Fibroblast of the aortic adventitia (primary cell): ENCODE measurements at places on chromosomes 4 and X.

DNA sequence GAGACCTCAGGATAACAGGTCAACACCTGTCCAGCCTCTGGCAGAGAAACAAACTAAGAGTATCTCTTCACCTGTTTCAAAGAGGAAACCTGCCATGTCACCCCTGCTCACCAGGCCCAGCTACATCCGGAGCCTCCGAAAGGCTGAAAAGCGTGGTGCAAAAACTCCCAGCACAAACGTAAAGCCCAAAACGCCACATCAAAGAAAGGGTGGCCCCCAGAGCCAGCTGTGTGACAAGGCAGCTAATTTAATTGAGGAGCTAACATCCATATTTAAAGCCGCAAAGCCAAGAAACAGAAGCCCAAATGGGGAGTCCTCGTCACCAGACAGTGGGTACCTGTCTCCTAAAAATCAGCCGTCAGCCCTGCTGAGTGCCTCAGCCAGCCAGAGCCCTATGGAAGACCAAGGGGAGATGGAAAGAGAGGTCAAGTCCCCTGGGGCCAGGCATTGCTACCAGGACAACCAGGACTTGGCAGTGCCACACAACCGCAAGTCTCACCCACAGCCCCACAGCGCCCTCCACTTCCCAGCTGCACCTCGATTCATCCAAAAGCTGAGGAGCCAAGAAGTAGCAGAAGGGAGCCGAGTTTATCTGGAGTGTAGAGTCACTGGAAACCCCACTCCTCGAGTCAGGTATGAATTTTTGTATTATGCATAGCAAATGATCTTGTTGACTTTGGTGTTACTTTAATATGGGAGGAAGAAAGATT, 15.1 kb downstream of the PALLD start:
- no peak for DNase-seq

GRCh38 chr4:18938343-18939099, 917.0 kb upstream of the LCORL start:
- no peak for DNase-seq

- peak; percentile 98 for DNase-seq
These were observed 35.7 kb downstream of the APBB2 start for GRCh38 chr4:41178372-41179370.

DNA sequence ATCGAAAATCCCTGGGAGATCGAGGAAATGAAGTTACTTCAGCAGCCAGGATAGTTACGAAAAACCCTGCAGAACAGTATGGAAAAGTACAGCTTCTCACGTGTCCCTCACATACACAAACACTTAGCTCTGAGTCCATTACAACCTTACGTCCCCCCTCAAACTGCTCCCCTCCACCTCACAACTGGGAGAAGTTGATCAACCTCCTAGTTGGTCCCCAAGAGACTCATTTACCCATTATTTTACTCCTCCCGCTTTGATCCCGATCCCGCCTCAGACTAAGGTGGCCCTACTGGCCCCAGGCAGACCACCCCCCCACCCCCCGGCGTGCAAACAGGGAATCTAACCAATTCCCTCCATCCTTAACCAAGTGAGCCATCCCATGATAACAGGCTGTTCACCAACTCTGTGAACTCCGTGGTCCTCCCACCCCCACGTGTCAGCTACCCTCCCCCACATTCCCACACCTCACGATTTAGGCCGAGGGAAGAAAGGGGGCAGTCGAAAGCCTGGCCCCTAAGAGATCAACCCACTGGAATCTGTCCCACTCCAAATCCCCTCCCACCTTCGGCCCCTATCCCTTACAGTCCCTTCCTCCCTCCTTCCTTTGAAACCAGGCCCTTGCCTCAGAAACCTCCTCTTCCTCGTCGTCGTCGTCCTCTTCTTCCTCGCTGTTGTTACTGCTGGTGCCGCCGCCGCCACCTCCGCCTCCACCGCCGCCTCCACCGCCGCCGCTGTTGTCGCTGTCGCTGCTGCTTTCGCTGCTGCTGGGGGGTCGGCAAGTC, 755 bp downstream of the ANKRD17 start:
- peak; percentile 29 for DNase-seq

- DNase-seq, result no peak
These were observed 132.6 kb upstream of the PUDP start for GRCh38 chrX:7280520-7280919.

DNA sequence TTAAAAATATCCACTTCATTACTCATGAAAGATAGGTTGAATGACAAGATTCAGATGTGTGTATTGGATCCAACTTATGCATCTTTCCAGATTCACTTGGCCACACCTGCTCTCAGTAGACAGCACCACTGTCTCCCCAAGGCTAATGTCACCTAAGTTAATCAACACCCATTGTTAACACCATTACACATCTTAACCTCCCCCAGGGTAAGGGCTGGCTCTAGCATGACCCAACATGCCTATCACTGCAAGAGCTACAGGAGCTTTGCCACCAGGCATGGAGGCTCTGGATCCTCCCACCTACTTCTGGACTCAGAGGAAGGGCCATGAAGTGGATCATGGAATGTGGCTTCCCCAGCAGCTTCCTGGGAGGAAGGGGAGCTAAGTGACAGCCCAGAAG, 32.8 kb upstream of the LSM6 start:
- DNase-seq, result no peak
